KBM-7 (cell line): ENCODE measurements at places on chromosomes 2 and 18.

DNA sequence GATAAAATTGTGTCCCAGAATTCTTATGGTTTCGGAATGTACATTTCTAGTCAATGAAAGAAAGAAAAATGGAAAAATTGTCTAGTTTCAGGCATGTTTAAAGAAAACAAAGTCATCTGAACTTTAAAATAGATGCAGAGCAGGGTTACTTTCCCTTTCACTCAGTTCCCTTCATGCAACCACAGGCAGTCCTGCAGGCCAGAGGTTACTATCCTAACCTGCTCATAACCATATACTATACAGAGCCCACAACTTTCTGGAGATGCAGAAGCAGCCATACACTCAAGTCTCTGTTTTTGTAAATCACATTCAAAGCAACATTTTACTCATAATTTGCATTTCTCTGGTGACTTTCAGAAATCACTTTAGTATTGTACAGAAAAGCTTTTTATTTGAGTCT, 690.3 kb downstream of the MBD2 start:
- DNase-seq: no peak

- DNase-seq: no peak
These were observed 28.1 kb downstream of the MRPL33 start for GRCh38 chr2:27799646-27800010.

GRCh38 chr2:2448178-2448577, 117.1 kb upstream of the MYT1L start:
- DNase-seq: no peak

GRCh38 chr18:26574958-26575864, 26.9 kb upstream of the KCTD1 start:
- DNase-seq: peak; percentile 36

DNA sequence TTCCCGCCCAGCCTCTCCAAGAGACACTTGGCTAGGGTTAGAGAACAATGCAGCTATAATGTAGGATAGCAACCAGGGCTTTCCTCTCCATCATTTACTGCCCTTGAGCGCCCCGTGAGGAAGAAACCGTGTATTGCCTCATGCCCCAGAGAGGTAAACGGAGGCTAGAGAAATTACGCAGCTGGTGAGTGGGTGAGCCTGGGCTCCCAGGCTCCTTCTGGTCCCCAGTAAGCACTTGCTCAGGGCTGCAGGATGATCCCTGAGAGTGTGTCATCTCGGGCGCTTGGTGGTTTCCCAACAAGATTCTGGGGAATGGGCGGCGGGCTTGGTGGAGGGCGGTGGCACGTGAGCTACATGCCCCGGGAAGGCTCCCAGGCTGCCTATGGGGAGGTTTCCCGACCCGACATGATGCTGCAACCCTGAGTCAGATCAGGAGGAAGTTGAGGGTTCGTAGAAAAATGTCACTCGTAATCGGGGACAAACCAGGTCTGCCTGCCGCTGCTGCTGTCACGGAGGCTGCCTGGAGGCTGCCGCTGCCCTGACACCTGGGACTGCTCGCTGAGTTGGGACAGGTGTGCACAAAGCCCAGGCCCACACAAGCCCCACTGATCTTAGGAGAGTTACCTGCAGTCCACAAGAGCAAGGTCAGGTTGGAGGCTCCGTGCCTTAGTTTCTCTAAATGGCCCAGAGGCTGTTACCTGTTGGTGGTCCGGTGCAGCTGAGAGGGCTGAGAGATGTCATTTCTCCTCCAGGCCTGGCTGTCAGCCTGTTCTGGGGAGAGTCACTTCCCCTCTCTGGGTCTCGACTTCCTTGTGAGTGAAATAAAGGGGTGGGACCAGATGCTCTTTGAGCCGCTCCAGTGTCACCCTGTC, at the start of gene GPR55:
GPR55 (minus strand) TSS at position 773 of the 872 bp plus-strand sequence. CDS start 14,280 bp downstream, outside the sequence.
- peak; percentile 60 for DNase-seq

GRCh38 chr18:29321561-29321960, 1144.6 kb upstream of the CDH2 start:
- no peak for DNase-seq

GRCh38 chr2:39494784-39495251, 57.7 kb upstream of the MAP4K3 start:
- no peak for DNase-seq

GRCh38 chr2:67393237-67393636, 3.9 kb upstream of the ETAA1 start:
- no peak for DNase-seq

DNA sequence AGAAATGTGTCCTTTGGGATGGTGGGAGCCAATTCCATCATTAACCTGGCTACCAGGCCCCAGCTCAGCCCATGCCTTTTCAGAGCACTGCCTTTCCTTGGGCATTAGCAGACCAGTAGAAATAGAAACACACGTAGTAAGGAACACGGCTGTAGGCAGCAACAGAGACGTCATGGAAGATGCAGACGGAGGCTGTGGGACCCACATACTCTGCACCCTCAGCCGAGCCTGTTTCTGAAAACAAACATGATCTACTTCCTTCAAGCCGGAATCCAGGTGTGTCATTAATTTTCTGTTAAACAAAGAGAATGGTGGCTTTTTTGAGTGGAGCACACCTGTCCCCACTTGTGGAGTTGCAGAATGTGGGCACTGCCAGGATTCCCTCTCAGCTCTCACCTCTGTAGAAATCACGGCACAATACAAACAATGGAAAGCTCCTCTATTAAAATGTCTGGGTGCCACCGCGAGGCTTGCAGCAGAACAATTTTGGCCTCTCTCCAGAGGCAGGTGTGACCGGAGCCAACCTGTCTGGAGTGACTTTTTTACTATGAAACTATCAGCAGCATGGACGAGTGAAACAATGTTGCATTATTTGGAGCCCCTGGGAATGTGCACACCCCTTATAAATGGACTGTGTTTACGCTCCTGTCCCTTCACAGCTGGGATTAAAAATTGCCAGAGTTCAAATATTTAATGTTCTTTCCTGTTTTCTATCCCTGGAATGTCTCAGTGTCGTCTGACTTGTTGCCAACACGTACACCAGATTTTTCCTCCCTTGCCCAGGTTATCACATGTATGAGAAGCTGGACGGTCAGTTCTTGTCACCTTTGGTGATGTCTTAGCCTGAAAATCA, 31.7 kb downstream of the SPP2 start:
- no peak for DNase-seq

GRCh38 chr2:2843969-2844548, 513.0 kb upstream of the MYT1L start:
- peak; percentile 8 for DNase-seq

GRCh38 chr18:46950064-46950656, 32.8 kb downstream of the KATNAL2 start:
- DNase-seq: peak; percentile 32

DNA sequence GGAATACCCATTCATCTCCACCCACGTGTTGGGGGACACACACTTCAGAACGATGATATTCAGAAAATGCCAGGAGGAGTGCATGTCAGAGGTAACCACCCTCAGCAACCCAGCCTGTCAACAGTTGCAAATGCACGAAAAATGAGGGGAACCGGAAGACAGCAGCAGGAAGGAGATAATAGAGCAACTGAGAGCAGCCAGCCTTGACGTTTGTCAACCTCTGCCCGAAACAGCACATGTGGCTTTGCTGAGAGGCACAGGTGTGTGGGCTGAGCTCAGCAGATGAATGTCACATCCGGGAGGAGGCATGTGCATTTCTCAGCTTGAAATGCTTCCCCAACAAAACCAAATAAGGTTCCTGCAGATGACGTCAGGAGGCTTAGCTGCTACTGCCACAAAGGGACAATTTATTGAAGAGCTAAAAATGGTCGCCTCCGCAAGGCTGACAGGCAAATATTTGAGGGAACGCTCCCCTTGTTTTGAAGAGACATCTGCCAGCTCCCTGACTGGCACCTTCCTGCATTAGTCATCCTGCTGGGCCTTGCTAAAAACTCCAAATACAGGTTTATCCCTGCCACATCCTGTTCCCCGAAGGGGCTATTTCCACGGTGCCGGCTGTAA, 419.0 kb downstream of the NBAS start:
- DNase-seq: peak; percentile 98

DNA sequence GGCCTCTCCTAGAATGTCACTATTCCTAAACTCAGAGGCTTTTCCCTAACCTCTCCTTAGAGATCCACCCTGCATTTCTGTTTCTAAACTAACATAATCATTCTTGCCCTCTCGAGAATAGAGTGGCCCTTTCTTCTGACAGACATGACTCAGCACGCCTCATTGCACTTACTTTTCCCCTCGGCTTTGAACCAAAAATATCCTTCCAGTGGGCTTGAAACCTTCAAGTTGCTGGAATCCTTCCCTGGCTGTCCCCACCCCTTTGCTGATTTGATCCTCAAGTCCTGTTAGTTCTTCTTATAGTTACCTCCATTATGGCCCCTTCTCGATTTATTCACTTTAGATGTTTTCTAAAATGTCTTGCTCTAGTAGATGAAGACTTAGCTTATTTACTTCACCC, 158.0 kb downstream of the LTBP1 start:
- DNase-seq: no peak
